Fibroblast of lung (primary cell): ENCODE measurements at places on chromosomes 16 and 17.
A peak's percentile ranks its signal among the peaks of the same experiment; 100 is the strongest.

- H3K4me3 ChIP-seq = no peak overlapping the region
- H3K36me3 ChIP-seq = no peaks in the 10 kb centered on the region
- DNase-seq = peak; percentile 18
- H3K27ac ChIP-seq = no peak overlapping the region
Measured at GRCh38 chr16:1300664-1301476, 8.6 kb upstream of the UBE2I start.

- H3K36me3 ChIP-seq = no peaks in the 10 kb centered on the region
- H3K4me1 ChIP-seq = no peaks in the 10 kb centered on the region
- H3K27ac ChIP-seq = no peak overlapping the region
- H3K27me3 ChIP-seq = no peaks in the 10 kb centered on the region
- H3K4me3 ChIP-seq = no peak overlapping the region
Measured at GRCh38 chr16:20504418-20504817, 53.1 kb downstream of the ACSM2A start.

DNA sequence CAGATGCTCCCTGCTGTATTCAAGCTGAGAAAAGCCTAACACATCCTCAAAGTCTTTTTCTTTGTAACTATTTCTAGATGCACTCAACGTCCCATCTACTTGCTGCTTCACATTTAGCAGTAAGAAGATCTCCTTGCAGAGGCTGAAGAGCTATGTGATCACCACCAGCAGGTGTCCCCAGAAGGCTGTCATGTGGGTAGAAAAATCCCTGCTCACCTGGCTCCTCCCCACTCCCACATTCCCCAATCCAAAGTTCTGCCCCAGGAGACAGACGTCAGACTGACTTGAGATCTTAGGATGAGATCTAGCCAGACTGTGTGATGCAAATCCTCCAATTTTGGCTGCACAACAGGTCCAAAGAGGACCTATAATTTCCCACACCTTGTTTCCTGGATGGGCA is 1.1 kb downstream of the CCL13 start:
- H3K4me3 ChIP-seq = no peak overlapping the region
- peaks cover 2% of the 10 kb centered on the region for H3K4me1 ChIP-seq
- H3K36me3 ChIP-seq = no peaks in the 10 kb centered on the region
- no peak for DNase-seq

- no peak for DNase-seq
- no peaks in the 10 kb centered on the region for H3K36me3 ChIP-seq
- H3K4me1 ChIP-seq = no peaks in the 10 kb centered on the region
Measured at GRCh38 chr16:78455861-78456260, 356.4 kb downstream of the WWOX start.

GRCh38 chr17:49494986-49495841 is at the start of gene NGFR:
NGFR (plus strand) TSS chr17:49495293; CDS start chr17:49495418, 125 bp downstream.
- H3K4me1 ChIP-seq = peaks cover 2% of the 10 kb centered on the region
- peaks cover 44% of the 10 kb centered on the region for H3K27me3 ChIP-seq
- no peaks in the 10 kb centered on the region for H3K36me3 ChIP-seq

GRCh38 chr17:32654324-32654723 is 167.5 kb downstream of the CDK5R1 start:
- H3K36me3 ChIP-seq = no peaks in the 10 kb centered on the region
- no peaks in the 10 kb centered on the region for H3K27me3 ChIP-seq
- DNase-seq = no peak
- no peak overlapping the region for H3K4me3 ChIP-seq

DNA sequence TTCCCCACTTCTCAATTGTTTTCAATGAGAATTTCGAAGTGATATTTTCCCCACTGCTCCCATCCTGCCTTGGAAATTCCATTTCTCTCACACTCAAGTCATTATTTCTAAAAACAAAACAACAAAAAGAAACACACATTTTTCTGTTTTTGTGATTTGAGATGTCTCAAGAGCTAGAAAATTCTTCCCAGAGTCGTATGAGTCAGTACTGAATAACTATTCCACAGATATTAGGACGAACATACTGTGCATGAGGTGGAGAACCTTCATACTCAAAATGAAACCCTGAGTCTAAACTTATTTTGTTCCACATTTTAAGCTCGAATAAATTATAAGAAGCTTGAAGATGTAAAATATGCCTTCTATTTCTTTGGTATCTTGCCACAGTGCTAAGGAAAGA is 204.6 kb downstream of the SLC39A11 start:
- no peaks in the 10 kb centered on the region for H3K4me1 ChIP-seq
- no peak overlapping the region for H3K4me3 ChIP-seq
- no peaks in the 10 kb centered on the region for H3K27me3 ChIP-seq
- H3K27ac ChIP-seq = no peak overlapping the region

GRCh38 chr16:64983963-64984362 is 137.9 kb downstream of the CDH11 start:
- H3K27me3 ChIP-seq = no peaks in the 10 kb centered on the region
- no peaks in the 10 kb centered on the region for H3K36me3 ChIP-seq
- no peak overlapping the region for H3K27ac ChIP-seq
- H3K4me1 ChIP-seq = no peaks in the 10 kb centered on the region
- DNase-seq = peak; percentile 85
